ENCODE measurements at places on chromosomes 16 and 17. TPM values are rescaled to one million over a fixed set of nuclear protein-coding genes. Genes with fewer than 3 reads are reported as not detected.

The HSD17B2 gene
- 0.19 TPM for total RNA-seq

The ELMO3 gene
- total RNA-seq = 2.3 TPM

The UTP18 gene
- total RNA-seq = 56.2 TPM

The KRT20 gene
- total RNA-seq = 0.85 TPM

The PPY gene
- 0.33 TPM for total RNA-seq

DNA sequence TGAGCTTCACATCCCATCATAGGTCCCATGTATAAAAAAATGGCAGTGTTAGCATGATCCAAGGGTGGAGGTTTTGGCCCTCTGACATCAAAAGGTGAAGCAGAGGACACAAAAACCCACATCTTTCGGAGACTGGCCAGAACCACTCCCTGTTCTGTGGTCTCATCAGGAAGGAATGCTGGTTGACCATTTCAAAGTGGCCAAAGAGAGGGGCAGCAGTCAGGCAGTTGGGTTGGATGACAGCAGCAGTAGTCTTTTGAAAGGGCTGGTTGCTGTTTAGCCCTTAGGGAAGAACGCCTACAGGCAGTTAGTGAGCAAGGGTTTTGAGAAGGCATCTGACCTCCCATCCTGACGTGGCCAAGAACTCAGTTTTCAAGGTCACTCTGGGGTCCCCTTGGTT is 40.5 kb downstream of the LCMT1 start:
- H3K27me3 ChIP-seq = no peaks in the 10 kb centered on the region
- no peak overlapping the region for H3K4me3 ChIP-seq
- peaks cover 12% of the 10 kb centered on the region for H3K36me3 ChIP-seq
- DNase-seq = no peak
- no peaks in the 10 kb centered on the region for H3K4me1 ChIP-seq

DNA sequence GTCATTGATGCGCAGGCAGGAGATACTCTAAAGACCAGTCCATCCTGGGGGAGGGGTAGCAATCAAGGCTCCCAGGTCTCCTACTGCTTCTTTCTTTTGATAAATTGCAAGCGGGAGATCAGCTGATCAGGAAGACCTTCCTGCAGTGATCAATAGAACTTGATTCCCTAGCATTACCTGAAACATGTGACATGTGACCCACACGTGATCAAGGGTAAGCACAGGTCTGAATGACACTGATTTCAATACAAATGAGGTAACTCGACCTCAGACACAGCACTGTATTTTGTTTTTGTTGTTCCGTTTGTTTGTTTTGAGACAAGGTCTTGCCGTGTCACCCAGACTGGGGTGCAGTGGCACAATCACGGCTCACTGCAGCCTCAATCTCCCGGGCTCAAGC is 39.6 kb upstream of the MLYCD start:
- H3K36me3 ChIP-seq = no peaks in the 10 kb centered on the region
- H3K4me3 ChIP-seq = no peak overlapping the region
- no peaks in the 10 kb centered on the region for H3K27me3 ChIP-seq
- DNase-seq = no peak
- H3K27ac ChIP-seq = no peak overlapping the region

DNA sequence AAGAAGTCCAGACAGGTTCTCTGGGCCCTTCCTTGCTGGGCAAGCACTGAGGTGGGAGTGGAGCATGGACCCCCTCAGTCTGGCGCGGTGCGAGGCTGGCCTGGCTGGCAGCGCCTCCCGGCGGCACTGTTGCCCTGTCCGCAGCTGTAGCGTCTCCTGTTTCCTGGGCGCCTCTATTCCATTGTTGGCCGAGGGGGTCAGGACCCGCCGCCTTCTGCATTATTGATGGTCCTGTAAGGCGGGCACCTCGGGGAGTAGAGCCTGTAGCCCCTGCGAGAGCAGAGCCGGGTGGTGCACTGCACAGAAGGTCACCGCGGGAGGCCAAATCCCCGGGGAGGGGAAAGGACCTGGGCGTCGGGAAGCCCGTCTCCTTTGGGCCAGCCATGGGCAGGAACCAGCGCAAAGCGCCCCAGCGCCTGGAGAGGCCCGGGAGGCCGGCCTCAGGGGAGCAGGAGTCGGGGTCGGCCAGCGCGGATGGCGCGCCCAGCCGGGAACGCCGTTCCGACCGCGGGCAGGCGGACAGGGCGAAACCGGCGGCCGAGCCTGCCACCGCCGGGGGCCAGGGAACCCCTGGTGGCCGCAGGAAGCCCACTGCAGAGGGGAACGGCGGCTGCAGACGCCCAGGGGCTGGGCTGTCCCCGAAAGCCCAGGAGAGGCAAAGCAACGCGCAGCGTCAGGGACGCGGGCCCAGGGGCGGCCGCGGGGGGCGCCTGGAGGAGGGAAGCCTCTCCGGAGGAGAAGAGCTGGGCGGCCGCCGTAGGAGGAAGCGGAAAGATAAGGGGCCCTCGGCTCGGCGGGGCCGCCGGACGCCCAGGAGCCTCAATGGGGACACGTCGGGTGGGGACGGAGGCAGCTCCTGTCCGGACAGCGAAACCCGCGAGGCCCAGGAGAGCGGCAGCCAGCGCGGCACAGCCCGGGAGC is at the start of gene MYO15B:
Gene MYO15B, plus strand, starts transcription at position 126 of the 921 bp plus-strand sequence. Its CDS starts 258 bp downstream, at position 384.
- peaks cover 25% of the 10 kb centered on the region for H3K36me3 ChIP-seq
- DNase-seq = peak; percentile 57
- H3K4me3 ChIP-seq = peak within 1 kb of the TSS; percentile 80
- H3K27me3 ChIP-seq = no peaks in the 10 kb centered on the region
- peaks cover 8% of the 10 kb centered on the region for H3K4me1 ChIP-seq
- peak within 1 kb of the TSS; percentile 82 for H3K27ac ChIP-seq

DNA sequence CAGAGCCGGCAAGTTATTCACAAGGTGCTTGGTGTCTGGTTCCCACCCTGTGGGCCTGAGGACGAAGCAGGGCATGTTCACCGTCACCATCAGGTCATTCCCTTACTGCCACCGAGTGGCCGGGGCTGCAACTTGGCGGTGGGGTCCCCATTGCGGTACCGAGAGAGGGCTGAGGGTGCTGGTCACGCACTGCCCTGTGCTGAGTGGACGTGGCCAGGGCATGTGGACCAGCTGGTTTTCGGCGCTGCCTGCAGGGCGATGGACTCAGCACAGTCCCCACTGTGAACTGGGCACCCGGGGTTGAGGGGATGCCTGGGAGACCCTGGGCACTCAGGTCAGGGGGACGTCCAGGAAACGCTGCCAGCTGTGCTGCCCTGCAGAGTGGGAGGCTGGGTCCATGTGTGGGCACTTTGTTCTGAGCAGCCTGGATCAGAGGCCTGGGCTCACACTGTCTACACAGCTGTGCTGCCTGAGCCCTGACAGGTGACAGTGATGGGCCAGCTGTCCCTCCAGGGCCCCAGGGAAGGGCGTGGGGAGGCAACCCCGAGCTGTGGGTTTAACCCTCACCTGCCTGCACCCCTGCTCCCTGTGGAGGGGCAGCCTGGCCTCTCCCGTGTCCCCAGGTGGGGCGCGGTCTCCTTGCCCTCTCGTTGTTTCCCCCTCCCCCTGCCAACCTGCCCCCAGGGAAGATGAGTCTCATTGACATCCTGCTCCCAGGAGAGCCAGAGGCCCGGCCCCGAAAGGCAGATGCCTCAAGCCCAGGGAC is 39.3 kb upstream of the GNG13 start:
- no peak overlapping the region for H3K27ac ChIP-seq
- H3K36me3 ChIP-seq = no peaks in the 10 kb centered on the region
- DNase-seq = no peak
- H3K4me3 ChIP-seq = no peak overlapping the region
- no peaks in the 10 kb centered on the region for H3K4me1 ChIP-seq
- H3K27me3 ChIP-seq = no peaks in the 10 kb centered on the region

DNA sequence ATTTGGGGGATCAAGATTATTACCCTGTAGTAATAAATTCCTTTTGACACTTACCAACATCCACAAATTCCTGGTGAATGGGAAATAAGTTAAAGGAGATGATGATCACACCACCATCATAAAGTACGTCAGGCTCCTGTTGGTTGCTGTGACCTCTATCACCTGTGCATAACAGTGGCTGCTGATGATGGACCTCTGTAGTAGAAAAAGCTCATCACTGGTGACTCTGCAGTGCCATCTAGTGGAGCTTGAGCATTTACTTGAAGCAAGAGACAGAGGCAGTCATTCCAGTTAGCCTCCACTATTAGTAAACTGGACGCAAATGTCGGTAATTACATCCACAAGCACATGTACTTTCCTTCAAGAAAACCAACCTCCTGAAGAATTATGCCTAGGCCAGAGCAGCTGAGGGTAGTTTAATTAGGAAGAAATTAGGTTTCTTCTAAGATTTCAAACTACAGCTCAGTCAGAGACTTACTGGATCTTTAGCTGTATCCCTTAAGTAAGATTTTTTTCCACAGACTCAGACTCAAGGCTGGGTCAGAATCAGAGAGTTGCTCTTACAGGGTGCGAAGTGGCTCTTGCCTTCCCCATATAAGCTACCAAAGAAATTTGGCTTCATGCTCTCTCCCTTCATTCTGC is 39.3 kb downstream of the CYB561 start:
- no peak overlapping the region for H3K27ac ChIP-seq
- no peak overlapping the region for H3K4me3 ChIP-seq
- H3K36me3 ChIP-seq = peaks cover 1% of the 10 kb centered on the region
- H3K4me1 ChIP-seq = no peaks in the 10 kb centered on the region
- peak; percentile 32 for DNase-seq
- no peaks in the 10 kb centered on the region for H3K27me3 ChIP-seq

DNA sequence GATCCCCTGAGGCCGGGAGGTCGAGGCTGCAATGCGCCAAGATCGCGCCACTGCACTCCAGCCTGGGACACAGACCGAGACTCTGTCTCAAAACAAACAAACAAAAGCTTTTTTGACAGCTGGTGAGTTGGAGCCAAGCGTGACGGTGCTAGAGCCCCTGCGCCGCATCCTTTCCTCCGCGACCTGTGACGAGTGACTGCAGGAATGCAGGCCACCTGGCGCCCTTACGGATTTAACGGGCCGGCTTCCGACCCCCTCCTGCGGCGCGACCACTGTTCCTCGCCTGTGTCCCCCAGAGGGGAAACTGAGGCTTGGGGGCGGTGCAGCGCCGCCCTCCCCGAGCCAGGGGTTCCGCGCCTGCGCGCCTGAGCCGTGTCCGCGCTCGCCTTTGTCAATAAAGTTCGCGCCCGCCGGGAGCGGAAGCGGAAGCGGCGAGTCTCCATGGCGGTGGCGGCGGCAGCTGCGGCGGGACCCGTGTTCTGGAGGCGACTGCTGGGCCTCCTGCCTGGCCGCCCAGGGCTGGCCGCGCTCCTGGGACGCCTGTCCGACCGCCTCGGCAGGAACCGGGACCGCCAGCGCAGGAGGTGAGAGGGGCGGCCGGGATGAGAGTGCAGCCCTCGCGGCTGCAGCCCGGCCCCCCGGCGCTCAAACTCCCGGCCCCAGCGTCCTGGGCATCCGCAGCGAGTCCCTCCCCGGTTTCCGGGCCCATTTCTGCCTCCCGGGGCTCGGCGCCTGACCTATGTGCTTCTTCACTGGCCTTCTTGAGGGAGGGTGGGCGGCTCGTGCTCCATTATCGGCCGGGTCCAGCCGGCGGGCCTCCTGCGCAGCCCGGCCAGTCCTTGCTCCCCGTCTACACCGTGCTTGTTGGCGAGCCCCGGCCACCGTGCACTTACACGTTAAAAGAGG is at the start of gene PGS1:
Gene PGS1, plus strand, starts transcription at position 425 of the 906 bp plus-strand sequence. Its CDS starts 17 bp downstream, at position 442.
- peak; percentile 74 for DNase-seq
- peak within 1 kb of the TSS; percentile 93 for H3K4me3 ChIP-seq
- peaks cover 13% of the 10 kb centered on the region for H3K27me3 ChIP-seq
- peaks cover 4% of the 10 kb centered on the region for H3K36me3 ChIP-seq

GRCh38 chr16:297832-298231 is 14.9 kb downstream of the PDIA2 start:
- H3K27ac ChIP-seq = no peak overlapping the region
- peaks cover 17% of the 10 kb centered on the region for H3K36me3 ChIP-seq
- H3K4me1 ChIP-seq = no peaks in the 10 kb centered on the region

GRCh38 chr16:84687715-84688114 is 12.1 kb upstream of the USP10 start:
- H3K27ac ChIP-seq = no peak overlapping the region
- H3K36me3 ChIP-seq = no peaks in the 10 kb centered on the region
- DNase-seq = no peak

DNA sequence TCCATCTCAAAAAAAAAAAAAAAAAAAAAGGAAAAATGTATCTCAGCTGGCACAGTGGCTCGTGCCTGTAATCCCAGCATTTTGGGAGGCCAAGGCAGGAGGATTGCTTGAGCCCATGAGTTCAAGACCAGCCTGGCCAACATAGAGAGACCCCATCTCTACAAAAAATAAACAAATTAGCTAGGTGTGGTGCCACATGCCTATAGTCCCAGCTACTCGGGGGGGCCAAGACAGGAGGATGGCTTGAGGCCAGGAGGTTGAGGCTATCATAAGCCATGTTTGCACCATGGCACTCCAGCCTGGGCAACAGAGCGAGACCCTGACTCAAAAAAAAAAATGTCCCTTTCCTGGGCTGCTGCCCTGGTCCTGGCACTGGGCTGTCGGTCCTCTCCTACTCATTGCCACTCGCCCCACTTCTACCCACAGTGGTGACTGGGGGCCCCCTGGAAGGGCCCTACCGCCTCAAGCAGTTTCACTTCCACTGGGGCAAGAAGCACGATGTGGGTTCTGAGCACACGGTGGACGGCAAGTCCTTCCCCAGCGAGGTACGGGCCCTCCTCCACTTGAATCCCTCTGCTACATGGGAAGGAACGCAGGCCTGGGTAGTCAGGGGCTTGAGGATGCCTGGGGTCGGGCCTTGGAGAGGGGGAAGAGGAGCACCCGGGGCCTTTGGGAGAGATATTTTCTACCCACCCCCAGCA is 6.1 kb downstream of the CA7 start:
- H3K36me3 ChIP-seq = no peaks in the 10 kb centered on the region
- H3K27ac ChIP-seq = no peak overlapping the region
- H3K4me1 ChIP-seq = no peaks in the 10 kb centered on the region
